Activated naive CD8-positive, alpha-beta T cell treated with anti-CD3 and anti-CD28 coated beads for 36 hours (primary cell): ENCODE measurements at places on chromosomes 6 and 20. TPM values are rescaled to one million over a fixed set of nuclear protein-coding genes. Genes with fewer than 3 reads are reported as not detected.

GRCh38 chr6:135922746-135923145 lies 71.2 kb downstream of the PDE7B start:
- no peak for DNase-seq
- no peaks in the 10 kb centered on the region for H3K27me3 ChIP-seq

- peaks cover 1% of the 10 kb centered on the region for H3K4me1 ChIP-seq
- no peaks in the 10 kb centered on the region for H3K36me3 ChIP-seq
- H3K27me3 ChIP-seq: peaks cover 74% of the 10 kb centered on the region
- H3K4me3 ChIP-seq: no peak overlapping the region
- no peak overlapping the region for H3K27ac ChIP-seq
- DNase-seq: no peak
Observed at GRCh38 chr20:5908981-5909380, 41.4 kb downstream of the TRMT6 start.

GRCh38 chr6:52566853-52567279 lies 10.0 kb downstream of the TRAM2 start:
- H3K36me3 ChIP-seq: no peaks in the 10 kb centered on the region
- H3K4me3 ChIP-seq: no peak overlapping the region
- DNase-seq: no peak
- H3K27ac ChIP-seq: no peak overlapping the region

DNA sequence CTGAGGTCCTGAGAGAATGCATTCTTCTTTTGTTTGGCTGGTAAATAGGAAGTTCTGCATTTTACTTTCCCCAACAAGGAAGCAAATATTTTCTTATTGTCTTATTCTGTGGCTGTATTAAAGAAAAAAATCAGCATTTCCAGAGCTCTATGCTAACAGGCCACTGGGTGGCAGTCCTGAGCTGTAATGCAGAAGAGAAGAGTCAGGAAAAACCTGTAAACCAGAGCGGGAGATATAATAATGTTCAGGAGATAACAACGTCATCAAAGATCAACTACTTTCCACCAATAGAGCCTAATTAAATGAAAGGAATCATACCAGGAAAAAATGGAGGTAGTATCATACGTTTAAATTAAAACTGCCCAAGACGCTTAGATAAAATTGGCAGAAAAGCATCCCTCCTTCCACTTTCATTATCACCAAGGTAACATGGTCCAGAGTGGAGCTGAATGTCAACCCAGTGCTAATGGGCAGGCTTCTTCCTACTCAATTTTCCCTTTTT lies 55.6 kb upstream of the CARMIL1 start:
- peaks cover 10% of the 10 kb centered on the region for H3K4me1 ChIP-seq
- peak; percentile 42 for DNase-seq
- H3K27ac ChIP-seq: no peak overlapping the region

GRCh38 chr6:21039926-21040325 lies 505.7 kb downstream of the CDKAL1 start:
- no peaks in the 10 kb centered on the region for H3K4me1 ChIP-seq
- H3K4me3 ChIP-seq: no peak overlapping the region
- H3K27me3 ChIP-seq: no peaks in the 10 kb centered on the region
- no peak overlapping the region for H3K27ac ChIP-seq
- H3K36me3 ChIP-seq: peaks cover 6% of the 10 kb centered on the region
- DNase-seq: no peak

The KCNK16 gene
- not detected for total RNA-seq
